ENCODE measurements at places on chromosomes 12 and 14.

- DNase-seq, result no peak
Observed at GRCh38 chr12:62716866-62717525, 218.0 kb downstream of the PPM1H start.

- no peak for DNase-seq
Observed at GRCh38 chr12:32039347-32039746, 67.3 kb upstream of the BICD1 start.

- no peak for DNase-seq
Observed at GRCh38 chr12:269191-269590, 6.6 kb upstream of the SLC6A13 start.

- DNase-seq, result no peak
Observed at GRCh38 chr12:110528277-110528839, 26.2 kb downstream of the RAD9B start.

- DNase-seq, result no peak
Observed at GRCh38 chr14:104339361-104339760, 201.0 kb downstream of the KIF26A start.

- no peak for DNase-seq
Observed at GRCh38 chr12:6310771-6311610, 509 bp downstream of the PLEKHG6 start.

- peak; percentile 82 for DNase-seq
Observed at GRCh38 chr12:953776-954175, 4.3 kb upstream of the RAD52 start.

DNA sequence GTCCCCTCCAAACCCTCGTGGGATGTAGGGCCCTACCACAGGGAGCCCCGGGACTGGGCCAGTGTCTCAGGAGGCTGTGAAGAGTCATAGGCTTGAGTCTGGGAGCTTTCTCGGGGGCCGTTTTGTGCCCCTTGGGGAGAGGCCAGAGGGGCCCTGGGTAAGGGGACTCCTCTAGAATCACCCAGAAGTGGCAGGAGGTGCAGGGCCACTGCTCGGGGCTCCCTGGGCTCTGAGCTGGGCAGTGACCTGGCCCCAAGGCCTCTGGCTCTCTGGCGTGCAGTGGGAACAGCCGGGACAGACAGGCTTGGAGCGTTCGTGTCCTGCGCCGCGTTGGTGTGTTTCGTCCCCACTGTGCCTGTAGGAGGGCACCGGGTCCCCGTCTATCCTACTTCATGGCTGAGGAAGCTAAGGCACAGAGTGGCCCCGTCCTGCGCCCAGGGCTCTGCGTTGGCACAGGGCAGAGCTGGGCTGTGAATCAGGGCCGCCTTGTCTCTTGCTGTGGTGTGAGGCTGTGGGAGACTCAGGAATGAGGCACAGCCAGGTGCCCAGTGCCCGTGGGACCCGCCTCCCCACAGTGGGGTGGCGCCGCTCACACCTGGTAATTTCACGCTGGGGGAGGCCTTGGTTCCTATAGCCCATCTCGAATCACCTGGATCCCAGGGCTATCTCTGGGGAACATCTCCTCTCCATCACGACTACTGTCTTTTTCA, 23.8 kb upstream of the KIF26A start:
- DNase-seq, result no peak

- no peak for DNase-seq
Observed at GRCh38 chr12:3249081-3249800, 172.1 kb downstream of the TSPAN9 start.

DNA sequence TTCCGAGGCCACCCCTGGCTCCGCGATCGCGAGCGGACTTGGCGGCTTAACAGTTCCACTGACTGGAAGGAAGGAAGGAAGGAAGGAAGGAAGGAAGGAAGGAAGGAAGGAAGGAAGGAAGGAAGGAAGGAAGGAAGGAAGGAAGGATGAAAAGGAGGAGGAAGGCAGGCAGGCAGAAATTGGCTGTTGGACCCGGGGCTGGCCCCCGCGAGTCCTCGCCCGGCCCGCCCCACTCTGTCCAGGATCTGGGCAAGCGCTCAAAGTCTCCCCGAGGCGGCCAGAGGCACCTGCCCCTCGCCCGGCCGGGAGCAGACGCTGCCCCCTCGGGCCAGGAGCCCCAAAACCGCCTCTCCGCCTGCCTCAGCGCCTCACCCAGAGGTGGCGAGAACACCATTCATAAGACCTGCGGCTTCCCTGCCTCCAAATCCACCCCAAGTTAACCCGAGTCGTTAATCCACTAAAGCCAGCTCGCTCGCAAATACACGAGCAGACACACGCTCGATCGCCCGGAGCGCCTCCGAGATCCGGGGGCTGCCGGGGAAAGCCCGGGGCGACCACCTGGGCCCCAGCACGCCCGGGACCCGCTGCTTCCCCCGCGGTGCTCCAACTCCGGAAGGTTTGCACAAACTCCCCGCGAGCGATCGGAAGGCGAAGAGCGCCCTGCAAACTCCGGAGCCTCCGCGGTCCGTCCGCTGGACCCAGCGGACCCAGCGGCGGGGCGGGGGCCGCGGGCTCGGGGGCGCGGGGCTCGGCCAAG, 844 bp downstream of the DPF3 start:
- no peak for DNase-seq

GRCh38 chr12:5059358-5059757, 15.7 kb downstream of the KCNA5 start:
- DNase-seq, result no peak

DNA sequence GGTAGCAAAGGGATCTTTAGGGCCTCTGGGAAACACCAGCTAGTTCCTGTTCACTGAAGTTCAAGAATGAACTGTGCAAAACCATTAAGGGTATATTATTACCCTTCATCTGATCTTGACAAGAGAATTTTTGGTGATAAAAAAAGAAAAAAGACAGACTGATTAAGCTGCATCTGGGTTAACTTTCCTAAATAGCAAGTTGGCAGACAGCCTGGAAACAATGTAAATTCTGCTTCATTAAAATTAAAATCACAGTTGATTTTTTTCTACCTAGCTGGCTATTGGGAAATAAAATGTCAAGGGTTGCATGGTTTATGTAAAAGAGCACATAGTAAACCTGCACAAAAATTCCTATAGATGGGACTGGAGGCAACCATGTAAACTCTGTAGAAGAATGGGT, 126.6 kb upstream of the PRKD1 start:
- no peak for DNase-seq

GRCh38 chr14:93970965-93971634, 5.3 kb downstream of the ASB2 start:
- DNase-seq, result peak; percentile 20

- peak; percentile 72 for DNase-seq
Observed at GRCh38 chr12:121717041-121717699, 4.6 kb downstream of the TMEM120B start.

DNA sequence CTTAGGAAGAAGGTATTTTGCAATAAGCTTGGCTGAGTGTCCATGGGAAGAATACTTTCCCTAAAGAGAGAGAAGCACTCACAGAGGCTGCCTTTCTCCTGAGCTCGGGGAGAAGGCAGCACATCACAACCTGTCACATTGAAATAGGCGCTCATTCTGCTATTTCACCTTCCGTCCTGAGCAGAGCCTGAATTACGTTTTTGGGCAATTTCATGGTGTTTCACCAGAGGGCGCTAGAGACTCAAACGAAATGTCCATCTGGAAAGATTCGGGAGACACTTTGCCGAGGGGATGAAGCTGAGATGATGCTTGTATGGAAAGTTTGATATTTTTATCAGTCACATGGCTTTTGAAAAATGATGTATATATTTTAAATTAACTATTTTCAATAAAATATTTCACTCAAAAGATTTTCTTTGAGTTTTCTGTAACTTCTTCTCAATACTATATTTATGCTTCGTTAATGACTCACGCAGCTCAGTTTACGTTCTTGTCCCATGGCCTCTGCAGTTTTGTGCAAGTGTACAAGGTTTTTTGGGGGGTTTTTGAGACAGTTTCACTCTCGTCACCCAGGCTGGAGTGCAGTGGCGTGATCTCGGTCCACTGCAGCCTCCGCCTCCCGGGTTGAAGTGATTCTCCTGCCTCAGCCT, 17.4 kb upstream of the B4GALNT3 start:
- peak; percentile 50 for DNase-seq

GRCh38 chr12:4849795-4850345, 59.8 kb upstream of the KCNA1 start:
- DNase-seq, result no peak

- DNase-seq, result peak; percentile 88
Observed at GRCh38 chr12:122851820-122852219, 16.6 kb downstream of the HIP1R start.

DNA sequence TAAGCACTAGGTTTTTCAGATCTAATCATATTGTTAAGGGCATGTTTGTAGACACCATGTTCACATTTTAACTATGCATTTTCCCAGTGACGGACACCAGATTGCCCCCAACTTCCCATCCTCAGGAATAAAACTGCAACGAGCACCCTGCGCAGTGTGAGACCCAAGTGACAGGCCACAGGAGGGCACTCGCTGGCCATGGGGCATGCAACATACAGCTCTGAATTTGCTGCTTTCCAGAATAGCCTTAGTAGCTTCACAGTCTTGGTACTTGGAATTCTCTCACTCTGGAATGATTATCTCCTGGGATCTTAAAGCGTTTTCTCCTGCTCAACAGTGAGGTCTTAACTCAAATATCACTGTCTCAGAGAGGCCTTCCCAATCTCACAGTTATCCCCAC, 972 bp upstream of the DDX47 start:
- no peak for DNase-seq

GRCh38 chr12:66508025-66508424, 170.9 kb downstream of the GRIP1 start:
- DNase-seq, result no peak

- DNase-seq, result no peak
Observed at GRCh38 chr12:6067152-6067916, 57.1 kb downstream of the VWF start.

GRCh38 chr12:1184402-1184801, 193.4 kb downstream of the ERC1 start:
- DNase-seq, result peak; percentile 84

DNA sequence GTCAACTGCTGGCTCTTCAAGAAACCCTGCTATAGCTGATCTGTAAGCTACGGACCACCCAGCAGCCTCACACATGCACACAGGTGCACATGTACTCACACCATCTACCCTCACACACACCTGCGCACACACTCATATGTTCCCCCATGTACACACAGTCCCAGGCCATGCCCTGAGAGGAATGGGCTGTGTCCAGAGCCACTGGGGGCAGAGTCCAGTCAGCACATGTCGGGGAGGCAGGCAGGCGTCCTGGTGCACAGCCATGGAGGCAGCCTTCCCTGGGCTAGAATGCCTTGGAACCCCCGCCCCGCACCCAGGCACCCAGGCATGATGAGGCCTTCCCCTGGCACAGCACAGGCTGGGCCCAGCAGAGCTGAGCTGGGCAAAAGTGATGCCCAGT, 58.3 kb upstream of the DLK1 start:
- no peak for DNase-seq

DNA sequence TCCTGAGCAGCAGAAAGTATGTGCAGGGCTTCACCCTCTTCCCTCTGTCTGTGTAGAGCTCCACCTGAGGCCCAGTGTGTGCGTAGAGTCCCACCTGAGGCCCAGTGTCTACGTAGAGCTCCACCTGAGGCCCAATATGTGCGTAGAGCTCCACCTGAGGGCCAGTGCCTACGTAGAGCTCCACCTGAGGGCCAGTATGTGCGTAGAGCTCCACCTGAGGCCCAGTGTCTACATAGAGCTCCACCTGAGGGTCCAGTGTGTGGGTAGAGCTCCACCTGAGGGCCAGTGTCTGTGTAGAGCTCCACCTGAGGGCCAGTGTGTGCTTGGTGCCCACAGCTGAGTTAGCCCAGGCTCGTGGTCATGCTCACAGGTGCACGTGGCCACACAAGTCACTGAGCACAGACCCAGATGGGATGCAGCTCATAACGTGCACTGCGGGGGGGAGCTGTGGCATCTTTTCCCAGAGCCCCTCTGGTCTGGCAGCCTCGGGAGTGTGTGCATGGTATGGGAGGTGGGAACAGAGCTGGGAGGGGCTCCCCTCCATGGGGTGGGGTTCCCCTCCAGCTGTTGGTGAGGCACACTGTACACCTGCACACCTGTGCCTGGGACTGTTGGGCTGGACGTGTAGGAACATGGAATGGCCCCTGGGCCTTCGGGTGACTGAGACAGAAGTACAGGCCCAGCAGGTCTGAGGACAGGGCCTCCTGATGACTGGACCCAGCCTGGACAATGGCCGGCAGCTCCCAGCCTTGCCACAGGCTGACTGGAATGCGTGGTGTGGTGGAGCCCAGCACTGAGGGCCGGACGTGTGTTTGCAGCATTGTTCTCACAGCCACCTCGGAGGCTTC, 20.1 kb downstream of the PACS2 start:
- no peak for DNase-seq

DNA sequence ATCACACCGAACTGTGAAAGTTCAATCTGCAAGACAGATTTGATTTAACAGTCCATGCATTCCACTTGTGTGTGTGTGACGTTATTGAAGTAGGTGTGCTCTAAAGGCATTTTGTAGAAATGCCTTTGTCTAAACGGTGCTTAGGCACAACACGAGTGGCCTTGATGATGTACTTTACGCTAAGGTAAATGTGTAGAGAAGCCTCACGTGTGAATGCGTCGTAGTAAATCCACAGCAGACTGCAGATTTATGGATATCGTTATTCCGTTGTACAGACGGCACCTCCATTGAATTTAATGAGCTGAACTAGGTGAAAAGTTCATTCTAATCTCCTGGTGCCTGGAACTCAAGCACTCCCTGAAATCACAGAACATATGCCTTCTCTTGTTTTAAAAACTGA, 202.8 kb upstream of the STXBP6 start:
- no peak for DNase-seq

DNA sequence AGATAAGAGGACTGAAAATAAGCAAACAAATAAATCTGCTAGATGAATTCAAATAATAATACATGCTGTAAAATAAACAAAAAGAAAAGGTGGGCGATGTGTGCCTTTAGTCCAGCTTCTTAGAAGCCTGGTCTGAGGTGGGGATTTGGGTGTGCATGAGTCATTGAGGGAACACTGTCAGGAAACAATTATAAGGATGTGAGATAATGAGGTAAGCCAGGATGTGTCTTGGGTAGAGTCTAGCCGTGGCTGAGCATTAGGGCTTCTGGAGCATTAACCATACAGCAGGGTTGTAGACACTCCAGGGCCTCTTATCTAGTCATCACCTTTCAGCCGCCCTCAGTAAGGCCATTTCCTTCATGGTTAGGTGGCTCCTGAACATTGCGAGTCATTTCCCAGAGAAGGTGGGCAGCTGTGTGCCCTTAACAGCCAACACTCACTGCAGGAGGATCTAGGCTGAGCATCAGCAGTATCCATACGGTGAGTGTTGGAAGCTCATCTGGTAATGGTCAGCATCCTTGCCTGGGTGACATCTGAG, 405.6 kb downstream of the GLT1D1 start:
- DNase-seq, result no peak

- DNase-seq, result no peak
Observed at GRCh38 chr14:23286902-23287479, 1.1 kb upstream of the HOMEZ start.

DNA sequence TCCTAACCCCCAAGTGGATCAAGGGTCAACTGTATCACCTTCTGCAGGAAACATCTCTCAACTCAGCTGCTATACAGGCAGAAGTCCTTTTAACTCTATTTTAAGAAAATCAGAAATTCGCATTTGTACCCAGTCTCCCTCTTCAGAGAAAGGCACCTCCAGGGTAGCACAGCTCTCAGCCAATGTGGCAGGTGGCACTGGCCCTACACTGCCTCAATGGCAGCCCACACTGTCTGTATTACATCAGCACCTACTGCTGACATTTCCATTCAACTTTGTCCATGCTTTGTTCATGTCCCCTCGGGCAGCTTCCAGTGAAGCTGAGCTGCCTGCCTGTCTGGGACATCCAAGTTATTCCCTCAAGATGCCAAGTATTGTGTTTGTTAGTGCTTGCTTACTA, 8.8 kb downstream of the SPTSSA start:
- DNase-seq, result no peak
